SJSA1 (cell line): ENCODE measurements at places on chromosomes 6 and 20. TPM values are rescaled to one million over a fixed set of nuclear protein-coding genes. Genes with fewer than 3 reads are reported as not detected.

GRCh38 chr20:49292010-49292409 is 14.2 kb upstream of the ZNFX1 start:
- no peak for DNase-seq

DNA sequence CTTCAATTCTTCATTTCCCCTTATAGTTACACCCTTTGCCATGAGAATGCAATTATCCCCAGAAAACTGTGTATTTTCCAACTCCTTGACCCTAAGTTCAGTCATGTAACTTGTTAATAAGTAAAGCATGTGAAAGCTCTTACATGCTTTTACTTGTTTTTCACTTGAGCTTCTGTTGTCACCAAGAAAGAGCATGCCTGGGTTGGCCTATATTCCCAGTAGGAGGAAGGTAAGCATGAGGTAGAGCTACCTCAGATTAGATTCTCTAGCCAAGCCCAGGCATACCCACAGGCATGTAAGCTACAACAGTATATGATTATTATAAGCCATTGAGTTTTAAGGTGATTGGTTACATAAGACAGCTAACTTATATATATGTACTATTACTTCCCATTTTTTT is 101.7 kb upstream of the SMLR1 start:
- DNase-seq: no peak

Gene GPR63
- 0.44 and 1.4 TPM in 2 replicates for total RNA-seq

Gene MMP24
- total RNA-seq: 0.50 and 0.71 TPM in 2 replicates

DNA sequence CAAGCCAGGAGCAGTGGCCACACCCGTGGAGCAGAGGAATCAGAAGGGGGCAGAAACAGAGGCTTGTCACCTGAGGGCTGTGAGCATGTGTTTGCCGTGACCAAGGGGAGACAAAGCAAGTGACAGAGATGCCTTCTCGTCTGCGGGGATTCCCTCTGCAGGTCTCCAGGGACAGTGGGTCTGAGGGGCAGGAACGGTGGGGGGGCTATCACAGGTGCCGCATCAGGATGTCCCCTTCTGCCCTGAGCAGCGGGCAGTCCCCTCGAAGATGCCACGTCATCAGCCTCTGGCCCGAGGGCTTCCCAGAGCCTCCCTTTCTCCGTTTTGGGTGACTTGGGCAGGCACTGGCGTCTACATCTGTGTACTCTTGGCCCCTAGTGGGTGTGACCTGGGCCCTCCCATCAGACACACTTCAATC is 338.7 kb downstream of the PREX1 start:
- no peak for DNase-seq

DNA sequence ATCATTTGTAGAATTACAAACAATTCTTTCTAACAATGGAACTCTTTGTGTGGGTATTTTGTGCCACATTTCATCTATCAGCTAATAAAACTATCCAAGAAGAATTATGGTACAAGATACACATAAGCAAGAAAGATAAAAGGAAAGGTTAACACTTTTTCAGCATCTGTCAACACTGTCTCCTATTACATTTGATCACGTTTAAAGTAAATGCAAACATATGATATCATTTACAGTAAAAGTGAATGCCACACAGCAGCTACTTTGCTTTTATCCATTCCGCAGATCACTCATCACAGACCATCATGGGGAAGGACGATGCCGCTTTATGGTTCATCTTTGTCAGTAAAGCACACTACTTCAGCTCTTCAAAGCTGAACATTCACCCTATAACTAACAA is 456.4 kb upstream of the MANEA start:
- no peak for DNase-seq

DNA sequence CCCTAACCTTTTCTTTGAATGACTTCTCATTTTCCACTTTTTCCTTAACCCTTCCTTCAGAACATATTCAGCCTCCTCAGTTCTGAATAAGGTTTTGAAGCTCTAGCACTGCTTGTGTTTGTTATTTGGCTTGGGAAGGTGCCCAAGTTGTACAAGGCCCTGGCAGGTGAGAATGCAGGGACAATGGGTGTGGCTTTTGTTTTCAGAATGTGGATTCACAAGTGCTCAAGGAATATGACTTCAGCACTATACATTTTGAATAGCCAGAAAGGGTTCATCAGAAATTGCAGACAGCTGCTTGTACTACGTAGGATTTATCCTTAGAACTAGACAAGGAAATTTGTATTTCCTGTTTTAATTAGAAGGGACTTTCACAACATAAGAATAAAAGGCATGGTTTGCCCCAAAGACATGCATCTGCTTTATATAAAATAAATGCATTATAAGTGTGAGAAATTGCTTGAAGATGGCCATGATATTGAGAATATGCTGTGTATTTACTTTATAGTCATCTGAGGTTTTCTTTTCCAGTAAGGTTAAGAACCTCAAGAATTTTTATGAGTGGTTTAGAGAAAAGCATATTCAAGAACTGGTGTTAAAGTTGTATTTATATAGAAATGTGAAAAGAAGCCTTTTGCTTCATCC is 29.3 kb upstream of the PRDM1 start:
- no peak for DNase-seq

DNA sequence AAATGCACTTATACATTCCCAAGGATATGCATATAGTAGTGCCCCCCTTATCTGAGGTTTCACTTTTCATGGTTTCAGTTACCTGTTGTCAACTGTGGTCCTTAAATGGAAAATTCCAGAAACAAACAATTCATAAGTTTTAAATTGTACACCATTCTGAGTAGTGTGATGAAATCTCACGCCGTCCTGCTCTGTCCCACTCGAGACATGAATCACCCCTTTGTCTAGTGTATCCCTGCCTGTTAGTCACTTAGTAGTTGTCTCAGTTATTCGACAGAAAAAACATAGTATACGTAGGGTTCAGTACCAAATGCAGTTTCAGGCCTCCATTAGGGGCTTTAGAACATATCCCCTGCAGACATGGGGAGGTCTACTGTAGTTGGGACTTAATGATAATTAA is 57.0 kb downstream of the MAP1LC3A start:
- DNase-seq: no peak

- no peak for DNase-seq
Observed at GRCh38 chr6:14885498-14885897, 360.4 kb upstream of the JARID2 start.

- no peak for DNase-seq
Observed at GRCh38 chr6:148803979-148804378, 57.1 kb downstream of the UST start.

- no peak for DNase-seq
Observed at GRCh38 chr6:23728707-23729106, 397.3 kb upstream of the NRSN1 start.

DNA sequence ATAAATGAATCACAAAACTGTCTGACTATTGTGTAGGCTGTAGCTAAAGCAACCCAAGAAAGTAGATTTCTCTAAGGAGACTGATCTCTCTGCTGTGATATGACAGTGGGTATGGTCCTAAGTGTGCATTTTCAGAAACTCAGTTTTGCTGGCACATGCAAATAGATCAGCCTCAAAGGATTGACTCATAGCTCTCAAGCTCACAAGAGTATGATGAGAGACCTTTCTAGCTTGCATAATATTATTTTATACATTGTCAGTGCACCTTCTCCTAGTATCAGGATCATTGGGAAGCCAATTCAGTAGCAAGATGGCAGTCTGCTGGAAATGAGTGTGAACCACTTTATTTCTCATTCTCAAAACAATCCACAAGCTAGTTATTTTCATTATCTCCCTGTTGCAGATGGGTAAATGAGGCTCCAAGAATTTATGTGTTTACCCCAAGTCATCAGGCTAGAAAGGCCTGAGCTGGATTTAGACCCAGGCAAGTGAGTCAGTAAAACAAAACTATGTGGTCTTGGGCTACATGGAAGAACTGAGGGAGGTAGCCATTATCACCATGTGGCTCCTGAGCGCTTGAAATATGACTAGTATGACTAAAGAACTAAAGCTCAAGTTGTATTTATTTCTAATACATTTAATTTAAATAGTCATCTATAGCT is 27.9 kb upstream of the PLCB4 start:
- no peak for DNase-seq

DNA sequence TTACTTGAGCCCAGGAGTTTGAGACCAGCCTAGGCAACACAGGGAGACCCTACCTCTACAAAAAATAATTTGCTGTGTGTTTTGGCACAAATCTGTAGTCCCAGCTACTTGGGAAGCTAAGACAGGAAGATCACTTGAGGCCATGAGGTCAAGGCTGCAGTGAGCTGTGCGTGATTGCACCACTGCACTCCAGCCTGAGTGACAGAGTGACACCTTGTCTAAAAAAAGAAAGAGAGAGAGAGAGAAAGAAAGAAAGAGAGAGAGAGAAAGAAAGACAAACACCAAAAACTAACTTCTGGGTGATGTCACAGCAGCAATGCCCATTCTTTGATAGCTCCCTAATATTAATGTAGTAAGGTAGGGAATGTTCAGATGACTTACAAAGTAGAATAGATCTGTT is 20.4 kb downstream of the USP49 start:
- no peak for DNase-seq

DNA sequence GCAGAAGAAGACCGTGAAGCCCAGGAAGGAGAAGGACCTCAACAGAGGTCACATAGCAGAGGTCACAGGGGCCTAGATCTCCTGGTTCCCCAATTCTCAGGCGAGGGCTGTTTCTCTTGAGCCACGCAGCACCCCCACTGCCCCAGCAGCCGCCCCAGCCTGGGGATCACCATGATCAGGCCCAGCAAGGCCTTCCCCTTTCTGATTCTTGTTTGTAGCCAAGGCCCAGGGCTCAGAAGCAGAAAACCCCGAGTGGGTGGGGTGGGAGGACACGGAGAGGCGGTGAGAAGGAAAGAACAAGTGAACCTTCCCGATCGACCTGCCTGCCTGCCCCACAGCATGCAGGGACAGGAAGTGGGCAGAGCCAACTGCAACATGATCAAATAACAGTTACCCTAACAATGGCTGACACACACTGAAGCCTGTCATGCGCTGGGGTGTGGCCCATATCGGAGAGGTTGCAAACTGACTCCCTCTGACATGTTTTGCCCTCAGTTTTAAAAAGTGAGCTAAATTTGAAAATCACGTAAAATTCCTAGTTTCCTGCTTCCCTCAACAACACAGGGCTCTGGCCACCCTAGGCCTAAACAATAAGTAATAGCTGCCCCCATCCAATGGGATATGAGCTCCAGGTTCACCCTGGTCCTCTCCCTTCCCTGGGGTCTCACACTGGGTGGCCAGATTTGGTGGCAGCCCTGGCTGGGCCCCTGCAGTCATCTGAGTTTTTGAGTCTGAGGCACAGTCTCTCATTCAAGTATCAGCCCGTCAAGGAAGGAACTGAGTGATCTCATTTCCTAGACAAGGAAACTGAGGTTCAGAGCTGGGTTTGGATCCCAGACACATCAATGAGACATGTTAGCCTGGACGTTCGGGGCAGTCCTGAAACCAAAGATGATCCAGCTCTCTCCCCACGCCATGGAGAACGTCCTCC is 6.5 kb downstream of the PEDS1 start:
- DNase-seq: peak; percentile 81

GRCh38 chr6:119974430-119975159 is 625.0 kb upstream of the MAN1A1 start:
- no peak for DNase-seq

- DNase-seq: no peak
Observed at GRCh38 chr6:47162793-47163192, 120.7 kb upstream of the ADGRF1 start.

DNA sequence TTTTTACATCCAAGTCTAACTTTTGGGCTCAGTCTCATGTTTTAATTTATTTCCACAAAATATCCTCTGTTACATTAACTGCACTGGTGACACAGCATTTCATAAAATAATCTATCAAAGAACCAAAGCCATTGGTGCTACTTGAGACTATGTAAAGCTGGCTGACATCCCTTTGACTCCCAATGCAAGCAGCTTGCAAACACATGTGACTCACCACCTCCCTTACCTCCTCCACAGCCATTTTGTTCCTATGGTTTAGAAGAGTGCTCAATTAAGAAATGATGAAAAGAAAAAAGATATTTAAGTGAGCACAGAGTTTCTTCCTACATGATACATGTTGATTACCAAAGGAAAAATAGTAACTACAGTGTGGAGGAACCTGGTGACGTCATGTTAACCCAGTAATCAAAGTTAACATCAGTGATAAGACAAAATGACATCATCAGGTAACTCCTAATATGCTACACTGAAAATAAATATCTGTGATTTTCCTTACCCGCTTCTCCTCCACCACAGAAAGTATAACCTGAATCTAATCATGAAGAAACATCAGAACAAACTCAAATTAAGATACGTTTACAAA is 53.3 kb upstream of the LGSN start:
- DNase-seq: no peak

Gene HLA-C
- total RNA-seq: 768 and 818 TPM in 2 replicates

Gene KCNS1
- not detected in 2 replicates for total RNA-seq

DNA sequence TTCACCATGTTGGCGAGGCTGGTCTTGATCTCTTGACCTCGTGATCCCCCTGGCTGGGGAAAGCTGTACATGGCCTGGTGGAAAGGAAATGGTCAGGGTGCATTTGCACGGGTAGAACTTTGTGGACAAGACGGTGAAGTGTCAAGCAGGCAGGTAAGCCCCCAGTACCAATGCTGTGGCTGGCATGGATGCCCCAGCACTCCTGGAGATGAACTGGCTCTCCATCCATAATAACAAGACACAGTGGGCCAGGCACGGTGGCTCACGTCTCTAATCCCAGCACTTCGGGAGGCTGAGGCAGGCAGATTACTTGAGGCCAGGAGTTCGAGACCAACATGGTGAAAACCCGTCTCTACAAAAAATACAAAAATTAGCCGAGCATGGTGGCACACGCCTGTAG is 37.3 kb upstream of the TMEM181 start:
- DNase-seq: no peak

GRCh38 chr6:139595183-139595582 is 220.7 kb upstream of the CITED2 start:
- DNase-seq: no peak
